Ovary (tissue), 10 donors: ENCODE measurements at places on chromosomes 11 and 22. TPM values are rescaled to one million over a fixed set of nuclear protein-coding genes. Genes with fewer than 3 reads are reported as not detected.

DNA sequence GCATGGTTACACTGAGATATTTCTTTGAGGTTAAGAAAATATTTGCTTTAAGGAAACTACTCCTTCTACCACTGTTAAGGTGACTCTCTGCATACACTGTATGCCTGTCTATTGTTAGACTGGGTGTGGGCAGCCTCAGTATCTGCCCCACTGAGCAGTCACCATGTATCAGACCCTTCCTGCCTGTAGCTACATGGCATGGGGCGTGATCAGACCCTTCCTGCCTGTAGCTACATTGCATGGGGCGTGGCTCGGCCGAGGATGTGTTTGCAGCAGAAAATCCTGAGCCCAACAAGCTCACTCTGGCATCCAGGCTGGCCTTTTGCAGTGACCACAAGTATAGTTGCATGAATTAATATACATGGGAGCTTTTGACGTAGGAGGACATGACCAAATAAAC lies 669.4 kb downstream of the OPCML start:
- no peak overlapping the region for H3K4me3 ChIP-seq
- H3K36me3 ChIP-seq, result no peaks in the 10 kb centered on the region
- no peaks in the 10 kb centered on the region for H3K27me3 ChIP-seq
- H3K4me1 ChIP-seq, result no peaks in the 10 kb centered on the region
- DNase-seq, result no peak
- H3K27ac ChIP-seq, result no peak overlapping the region

- H3K36me3 ChIP-seq, result no peaks in the 10 kb centered on the region
- H3K27me3 ChIP-seq, result no peaks in the 10 kb centered on the region
- DNase-seq, result peak; percentile 34
- no peak overlapping the region for H3K27ac ChIP-seq
- peaks cover 5% of the 10 kb centered on the region for H3K4me1 ChIP-seq
- no peak overlapping the region for H3K4me3 ChIP-seq
Measured at GRCh38 chr11:67632982-67633755, 3.4 kb upstream of the NUDT8 start.

DNA sequence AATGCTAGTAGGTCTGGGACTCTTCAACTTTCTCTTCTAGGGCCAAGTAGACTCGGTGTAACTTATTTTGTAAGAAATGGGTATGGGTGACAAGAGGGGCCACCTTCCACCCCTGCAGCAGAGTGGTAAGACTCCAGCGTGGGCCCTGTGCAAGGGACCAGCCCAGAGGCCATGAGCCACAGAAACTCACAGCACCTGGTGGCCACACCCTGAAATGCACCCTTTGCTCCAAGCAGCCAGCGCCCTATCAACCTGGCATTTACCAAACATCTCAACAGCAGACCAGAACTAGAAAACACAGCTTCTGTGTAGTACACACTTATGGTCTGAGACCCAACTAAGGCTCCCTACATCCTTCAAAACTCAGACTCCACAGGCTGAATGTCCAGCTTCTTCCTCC lies 5.7 kb downstream of the CDCA5 start:
- no peak for DNase-seq
- no peaks in the 10 kb centered on the region for H3K27me3 ChIP-seq
- H3K27ac ChIP-seq, result no peak overlapping the region
- H3K36me3 ChIP-seq, result no peaks in the 10 kb centered on the region

DNA sequence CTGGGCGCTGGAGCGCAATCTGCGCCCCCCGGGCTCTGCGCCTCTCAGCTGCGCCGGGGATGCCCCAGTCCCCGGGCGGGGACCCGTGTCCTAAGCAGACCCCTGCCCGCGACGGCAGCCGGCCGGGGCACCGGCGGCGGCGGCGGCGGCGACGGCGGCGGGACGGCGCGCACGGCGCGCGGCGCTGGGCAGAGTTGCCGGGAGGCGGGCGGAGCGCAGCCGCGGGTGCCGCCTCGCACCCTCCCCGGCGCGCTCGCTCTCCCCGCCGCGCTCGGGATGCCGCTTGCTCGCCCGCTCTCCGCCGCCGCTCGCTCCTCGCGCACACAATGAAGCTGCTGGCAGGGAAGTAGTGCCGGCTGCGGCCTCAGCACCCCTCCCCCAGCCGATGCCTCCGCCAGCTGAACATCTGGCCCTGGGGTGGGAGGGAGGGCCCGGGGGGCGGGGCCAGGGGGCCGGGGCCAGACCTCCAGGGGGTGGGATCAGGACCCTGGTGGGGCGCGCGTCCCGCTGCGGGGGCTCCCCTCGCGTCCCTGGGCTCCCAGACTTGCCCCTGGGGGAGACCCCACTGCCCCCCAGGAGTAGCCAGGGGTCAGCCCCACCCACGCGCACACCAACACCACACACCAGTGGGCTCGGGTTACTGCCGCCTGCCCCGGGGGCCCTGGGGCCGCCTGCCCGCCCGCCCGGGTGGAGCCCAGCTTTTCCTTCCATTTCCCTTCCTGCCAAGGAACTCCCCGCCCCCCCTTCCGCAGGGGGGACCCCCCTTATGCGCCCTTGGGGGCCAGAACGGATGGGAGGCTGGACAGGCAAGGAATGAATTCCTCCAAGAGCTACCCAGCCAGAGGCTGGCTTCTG lies at the start of gene RCOR2:
TSS of gene RCOR2 (minus strand) at position 328 of the 855 bp plus-strand sequence. CDS start 708 bp downstream, outside the sequence.
- peaks cover 15% of the 10 kb centered on the region for H3K4me1 ChIP-seq
- H3K27me3 ChIP-seq, result no peaks in the 10 kb centered on the region
- peak; percentile 85 for DNase-seq
- H3K36me3 ChIP-seq, result no peaks in the 10 kb centered on the region
- H3K27ac ChIP-seq, result peak within 1 kb of the TSS; percentile 78

- H3K4me1 ChIP-seq, result no peaks in the 10 kb centered on the region
- H3K27me3 ChIP-seq, result no peaks in the 10 kb centered on the region
- H3K4me3 ChIP-seq, result no peak overlapping the region
- H3K36me3 ChIP-seq, result no peaks in the 10 kb centered on the region
- no peak overlapping the region for H3K27ac ChIP-seq
- DNase-seq, result no peak
Measured at GRCh38 chr11:34840736-34841386, 75.3 kb downstream of the APIP start.

GRCh38 chr11:58652726-58653280 lies 30.3 kb downstream of the CNTF start:
- DNase-seq, result no peak
- H3K27ac ChIP-seq, result no peak overlapping the region
- no peaks in the 10 kb centered on the region for H3K27me3 ChIP-seq
- H3K4me1 ChIP-seq, result peaks cover 2% of the 10 kb centered on the region
- no peaks in the 10 kb centered on the region for H3K36me3 ChIP-seq

GRCh38 chr22:33034753-33035152 lies 23.4 kb downstream of the SYN3 start:
- H3K4me3 ChIP-seq, result no peak overlapping the region
- H3K36me3 ChIP-seq, result no peaks in the 10 kb centered on the region
- no peak overlapping the region for H3K27ac ChIP-seq
- H3K4me1 ChIP-seq, result no peaks in the 10 kb centered on the region
- DNase-seq, result no peak
- H3K27me3 ChIP-seq, result no peaks in the 10 kb centered on the region

The KLHL35 gene
- total RNA-seq, result 0.34 TPM

The BTG4 gene
- total RNA-seq, result not detected

DNA sequence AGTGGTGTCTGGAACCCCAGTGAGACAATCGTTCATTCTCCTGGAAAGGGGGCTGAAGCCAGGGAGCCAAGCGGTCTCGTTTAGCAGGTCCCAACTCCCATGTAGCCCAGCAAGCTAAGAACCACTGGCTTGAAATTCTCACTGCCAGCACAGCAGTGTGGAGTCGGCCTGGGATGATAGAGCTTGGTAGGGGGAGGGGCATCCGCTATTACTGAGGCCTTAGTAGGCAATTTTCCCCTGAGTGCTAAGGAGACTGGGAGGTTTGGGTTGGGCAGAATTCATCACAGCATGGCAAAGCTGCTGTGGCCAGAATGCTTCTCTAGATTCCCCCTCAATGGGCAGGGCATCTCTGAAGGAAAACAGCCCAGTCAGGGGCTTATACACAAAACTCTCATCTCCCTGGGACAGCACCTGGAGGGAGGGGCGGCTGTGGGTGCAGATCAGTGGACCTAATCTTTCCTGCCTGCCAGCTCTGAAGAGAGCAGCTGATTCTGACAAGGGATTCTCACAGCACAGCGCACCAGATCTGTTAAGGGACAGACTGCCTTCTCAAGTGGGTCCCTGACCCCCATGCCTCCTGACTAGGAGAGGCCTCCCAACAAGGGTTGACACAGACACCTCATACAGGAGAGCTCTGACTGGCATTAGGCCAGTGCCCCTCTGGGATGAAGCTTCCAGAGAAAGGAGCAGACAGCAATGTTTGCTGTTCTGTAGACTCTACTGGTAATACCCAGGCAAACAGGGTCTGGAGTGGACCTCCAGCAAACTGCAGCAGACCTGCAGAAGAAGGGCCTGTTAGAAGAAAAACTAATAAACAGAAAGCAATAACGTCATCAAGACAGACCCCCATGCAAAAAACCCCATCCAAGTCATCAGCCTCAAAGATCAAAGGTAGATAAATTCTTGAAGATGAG lies 14.8 kb downstream of the OR52M1 start:
- H3K4me3 ChIP-seq, result no peak overlapping the region
- no peaks in the 10 kb centered on the region for H3K4me1 ChIP-seq
- no peaks in the 10 kb centered on the region for H3K36me3 ChIP-seq
- H3K27me3 ChIP-seq, result no peaks in the 10 kb centered on the region
- H3K27ac ChIP-seq, result no peak overlapping the region
- no peak for DNase-seq

The OR51E2 gene
- 0.65 TPM for total RNA-seq

DNA sequence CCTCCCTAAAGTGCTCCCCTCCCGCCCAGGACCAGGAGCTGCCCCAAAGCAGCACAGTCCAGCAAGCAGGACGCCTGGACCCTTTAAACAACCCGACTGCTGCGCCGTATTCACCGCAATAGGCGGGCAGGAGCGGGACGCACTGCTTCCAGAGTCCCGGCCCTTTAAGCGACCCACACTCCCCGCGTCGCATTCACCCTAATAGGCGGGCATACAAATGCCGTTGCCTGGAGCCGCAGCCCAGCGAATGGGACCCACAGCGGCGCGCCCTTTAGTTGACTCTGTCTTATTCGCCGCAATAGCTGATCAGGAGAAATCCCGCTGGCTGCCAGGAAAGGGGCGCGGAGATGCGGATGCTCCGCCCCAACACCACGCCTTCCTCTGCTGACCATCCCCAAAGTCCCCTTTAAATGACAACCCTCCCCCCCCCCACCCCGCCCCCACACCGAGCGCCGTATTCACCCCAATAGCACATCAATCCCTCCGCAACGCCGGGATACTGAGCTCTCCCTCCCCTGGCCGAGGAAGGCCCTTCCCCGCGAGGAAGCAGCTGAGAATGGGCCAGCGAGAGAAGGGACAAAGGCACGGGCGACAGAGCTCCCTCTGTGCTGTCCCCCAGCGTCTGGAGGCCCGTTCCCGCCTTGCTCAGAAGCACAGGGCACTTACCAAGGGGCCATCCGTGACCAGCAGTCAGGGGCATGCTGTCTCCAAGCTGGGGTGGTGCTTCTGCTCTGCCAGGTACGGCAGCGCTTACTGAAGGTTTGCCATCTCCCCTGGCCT lies 4.7 kb downstream of the OSBPL5 start:
- H3K4me3 ChIP-seq, result peak overlapping the region; percentile 52
- H3K4me1 ChIP-seq, result peaks cover 24% of the 10 kb centered on the region
- peak overlapping the region; percentile 40 for H3K27ac ChIP-seq
- peak; percentile 88 for DNase-seq
- H3K36me3 ChIP-seq, result no peaks in the 10 kb centered on the region
- H3K27me3 ChIP-seq, result no peaks in the 10 kb centered on the region

- no peaks in the 10 kb centered on the region for H3K36me3 ChIP-seq
- H3K27ac ChIP-seq, result no peak overlapping the region
- no peaks in the 10 kb centered on the region for H3K4me1 ChIP-seq
- no peak overlapping the region for H3K4me3 ChIP-seq
- H3K27me3 ChIP-seq, result no peaks in the 10 kb centered on the region
Measured at GRCh38 chr11:122559734-122560382, 95.7 kb upstream of the UBASH3B start.

GRCh38 chr11:65672180-65672860 lies 9.6 kb upstream of the RELA start:
- no peaks in the 10 kb centered on the region for H3K27me3 ChIP-seq
- no peak for DNase-seq
- no peaks in the 10 kb centered on the region for H3K4me1 ChIP-seq
- H3K4me3 ChIP-seq, result no peak overlapping the region
- no peak overlapping the region for H3K27ac ChIP-seq

- DNase-seq, result no peak
- H3K27ac ChIP-seq, result no peak overlapping the region
- no peaks in the 10 kb centered on the region for H3K36me3 ChIP-seq
- H3K4me1 ChIP-seq, result no peaks in the 10 kb centered on the region
- no peak overlapping the region for H3K4me3 ChIP-seq
Measured at GRCh38 chr22:43448048-43448447, 36.2 kb downstream of the MPPED1 start.

The MPEG1 gene
- total RNA-seq, result 1.8 TPM

DNA sequence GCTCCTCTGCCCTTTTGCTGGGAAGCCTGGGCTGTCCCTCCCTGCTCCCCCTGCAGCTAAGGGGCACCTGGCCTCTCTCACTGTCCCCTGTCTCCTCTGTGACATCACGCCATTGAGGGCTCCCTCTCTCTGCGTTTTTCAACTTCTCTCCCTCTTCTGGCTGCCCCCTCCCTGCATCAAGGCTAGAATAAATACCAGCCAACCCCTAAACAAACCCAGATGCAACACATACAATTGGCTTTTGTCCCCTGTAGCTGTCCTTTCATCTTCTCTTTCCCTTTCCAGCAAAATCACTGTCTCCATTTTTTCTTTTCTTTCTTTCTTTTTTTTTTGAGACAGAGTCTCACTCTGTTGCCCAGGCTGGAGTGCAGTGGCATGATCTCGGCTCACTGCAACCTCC lies 3.3 kb upstream of the MIEF1 start:
- no peak overlapping the region for H3K27ac ChIP-seq
- peaks cover 15% of the 10 kb centered on the region for H3K4me1 ChIP-seq
- no peak overlapping the region for H3K4me3 ChIP-seq
- no peak for DNase-seq
- H3K27me3 ChIP-seq, result no peaks in the 10 kb centered on the region

GRCh38 chr22:33519071-33519973 lies 401.0 kb downstream of the LARGE1 start:
- peak overlapping the region; percentile 8 for H3K27ac ChIP-seq
- H3K4me1 ChIP-seq, result no peaks in the 10 kb centered on the region
- H3K36me3 ChIP-seq, result no peaks in the 10 kb centered on the region
- H3K4me3 ChIP-seq, result no peak overlapping the region
- DNase-seq, result peak; percentile 67

GRCh38 chr11:13247606-13248296 lies 29.8 kb upstream of the BMAL1 start:
- H3K4me3 ChIP-seq, result no peak overlapping the region
- no peak overlapping the region for H3K27ac ChIP-seq

DNA sequence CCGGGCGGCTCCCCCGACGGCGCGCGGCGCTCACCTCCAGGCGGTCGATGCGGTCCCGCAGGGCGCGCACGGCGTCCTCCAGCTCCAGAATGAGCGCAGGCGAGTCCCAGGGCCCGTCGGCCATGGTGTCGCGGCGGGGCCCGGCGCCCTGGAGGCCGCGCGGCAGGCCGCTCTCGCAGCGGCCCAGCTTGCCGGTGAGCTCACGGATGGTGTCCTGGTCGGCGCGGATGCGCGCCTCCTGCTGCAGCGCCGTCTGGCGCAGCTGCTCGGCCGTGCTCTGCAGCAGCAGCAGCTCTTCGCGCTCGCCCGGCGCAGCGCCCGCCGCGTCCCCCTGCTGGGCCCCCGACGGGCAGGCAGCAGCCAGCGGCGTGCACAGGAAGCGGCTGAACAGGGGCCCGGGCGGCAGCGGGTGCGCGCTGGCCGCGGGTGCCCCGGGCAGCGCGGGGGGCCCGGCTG lies 599 bp downstream of the NPTXR start:
- H3K4me3 ChIP-seq, result peak overlapping the region; percentile 36
- DNase-seq, result peak; percentile 72
- H3K4me1 ChIP-seq, result no peaks in the 10 kb centered on the region
- no peaks in the 10 kb centered on the region for H3K27me3 ChIP-seq
- no peaks in the 10 kb centered on the region for H3K36me3 ChIP-seq
